ENCODE measurements at places on chromosomes 3 and 15. TPM values are rescaled to one million over a fixed set of nuclear protein-coding genes. Genes with fewer than 3 reads are reported as not detected.
A peak's percentile ranks its signal among the peaks of the same experiment; 100 is the strongest.

DNA sequence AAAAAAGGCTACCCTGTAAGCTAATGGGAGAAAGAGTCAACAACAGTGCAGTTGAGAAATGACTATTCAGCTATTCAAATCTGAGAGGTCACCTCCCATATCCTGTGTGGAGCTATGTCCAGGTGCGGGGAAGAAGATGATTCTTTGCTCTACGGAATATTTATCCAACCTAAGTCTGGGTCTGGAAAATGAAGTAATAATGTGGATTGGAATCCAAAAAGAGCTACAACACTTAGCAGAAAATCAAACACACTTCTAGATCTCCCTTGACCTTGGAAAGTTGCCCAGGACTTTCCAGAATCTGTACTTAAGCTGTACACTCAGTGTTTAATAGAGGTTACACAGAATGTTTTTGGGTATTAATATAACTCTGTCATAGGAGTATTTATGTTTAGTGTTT lies 251.9 kb downstream of the NAALADL2 start:
- no peak for DNase-seq

DNA sequence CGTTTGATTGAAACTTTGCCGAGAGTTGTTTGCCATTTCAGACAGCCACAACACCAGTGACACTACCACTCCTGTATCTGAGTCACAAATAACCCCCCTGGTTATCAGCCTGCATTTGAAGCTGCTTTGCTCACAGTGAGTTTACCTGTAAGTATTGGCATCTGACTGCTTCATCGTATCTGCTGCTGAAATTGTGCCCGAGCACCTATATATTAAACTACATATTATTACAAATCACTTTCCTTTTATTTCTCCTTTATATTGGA lies 39.2 kb upstream of the SPSB4 start:
- DNase-seq: no peak

- no peak for DNase-seq
Observed at GRCh38 chr3:17154941-17155340, 270.2 kb downstream of the PLCL2 start.

DNA sequence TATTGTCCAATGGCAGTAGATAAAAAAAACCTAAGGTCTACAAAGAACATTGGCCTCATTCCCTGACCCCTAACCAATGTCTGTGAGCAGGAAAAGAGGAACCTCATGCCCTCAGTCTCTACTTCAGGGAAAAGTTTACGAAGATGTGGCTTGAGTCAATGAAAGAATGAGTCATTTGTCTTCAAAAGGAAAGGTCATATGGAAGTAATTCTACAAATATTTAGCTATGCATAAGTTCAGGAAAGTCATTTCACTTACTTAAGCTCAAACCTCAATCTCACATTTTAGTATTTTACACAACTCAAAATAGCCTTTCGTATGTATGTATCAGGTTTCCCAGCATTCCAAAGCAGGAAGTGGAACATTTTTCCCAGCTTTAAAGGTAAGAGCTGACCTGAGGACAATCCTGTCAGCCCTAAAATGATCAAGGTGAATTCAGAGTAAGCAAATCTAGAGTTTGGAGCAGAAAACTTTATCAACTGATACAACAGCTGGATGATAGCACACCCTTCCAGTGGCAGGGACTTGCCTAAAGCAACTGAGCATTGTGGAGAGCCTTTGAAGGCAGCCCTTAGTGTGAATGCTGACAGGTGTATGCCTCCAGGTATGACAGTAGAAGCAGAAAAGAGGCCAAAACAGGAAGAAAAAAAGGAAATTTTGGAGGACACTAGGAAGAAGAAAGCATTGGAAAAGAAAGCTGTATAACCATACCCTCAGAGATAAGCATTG lies 53.9 kb upstream of the ACKR4 start:
- DNase-seq: no peak

GRCh38 chr3:103494011-103494410 lies 1059.2 kb downstream of the ZPLD1 start:
- DNase-seq: no peak

- no peak for DNase-seq
Observed at GRCh38 chr3:48039487-48040190, 23.4 kb upstream of the MAP4 start.

- DNase-seq: no peak
Observed at GRCh38 chr3:79085171-79085570, 682.6 kb downstream of the ROBO1 start.

GRCh38 chr15:99359769-99360168 lies 108.5 kb downstream of the LRRC28 start:
- DNase-seq: no peak

- DNase-seq: no peak
Observed at GRCh38 chr15:60006873-60007272, 2.8 kb downstream of the FOXB1 start.

DNA sequence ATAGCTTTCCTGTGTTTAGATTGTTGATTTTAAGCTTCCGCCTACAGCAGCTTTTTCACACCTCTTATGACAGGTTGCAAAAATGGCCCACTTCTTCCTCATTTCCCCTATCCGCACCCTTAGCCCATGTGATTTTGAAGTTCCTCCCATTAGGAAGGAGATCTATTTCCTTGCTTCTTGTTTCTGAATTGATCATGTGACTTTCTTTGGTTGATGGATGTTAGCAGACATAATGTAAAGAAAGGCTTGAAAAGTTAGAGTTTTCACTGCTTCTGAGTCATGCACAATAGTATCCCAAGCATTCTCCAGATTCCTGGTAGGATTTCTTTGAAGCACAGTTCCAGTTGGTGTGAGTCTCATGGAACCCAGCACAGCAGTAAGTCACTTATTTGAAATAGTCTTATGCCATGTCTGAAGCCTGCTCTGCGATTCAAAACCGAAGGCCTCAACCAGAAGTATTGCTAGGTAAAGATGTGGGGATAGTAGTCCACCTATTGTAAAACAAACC lies 76.6 kb downstream of the EDEM1 start:
- DNase-seq: no peak

- DNase-seq: no peak
Observed at GRCh38 chr3:141677701-141678100, 60.4 kb upstream of the RNF7 start.

DNA sequence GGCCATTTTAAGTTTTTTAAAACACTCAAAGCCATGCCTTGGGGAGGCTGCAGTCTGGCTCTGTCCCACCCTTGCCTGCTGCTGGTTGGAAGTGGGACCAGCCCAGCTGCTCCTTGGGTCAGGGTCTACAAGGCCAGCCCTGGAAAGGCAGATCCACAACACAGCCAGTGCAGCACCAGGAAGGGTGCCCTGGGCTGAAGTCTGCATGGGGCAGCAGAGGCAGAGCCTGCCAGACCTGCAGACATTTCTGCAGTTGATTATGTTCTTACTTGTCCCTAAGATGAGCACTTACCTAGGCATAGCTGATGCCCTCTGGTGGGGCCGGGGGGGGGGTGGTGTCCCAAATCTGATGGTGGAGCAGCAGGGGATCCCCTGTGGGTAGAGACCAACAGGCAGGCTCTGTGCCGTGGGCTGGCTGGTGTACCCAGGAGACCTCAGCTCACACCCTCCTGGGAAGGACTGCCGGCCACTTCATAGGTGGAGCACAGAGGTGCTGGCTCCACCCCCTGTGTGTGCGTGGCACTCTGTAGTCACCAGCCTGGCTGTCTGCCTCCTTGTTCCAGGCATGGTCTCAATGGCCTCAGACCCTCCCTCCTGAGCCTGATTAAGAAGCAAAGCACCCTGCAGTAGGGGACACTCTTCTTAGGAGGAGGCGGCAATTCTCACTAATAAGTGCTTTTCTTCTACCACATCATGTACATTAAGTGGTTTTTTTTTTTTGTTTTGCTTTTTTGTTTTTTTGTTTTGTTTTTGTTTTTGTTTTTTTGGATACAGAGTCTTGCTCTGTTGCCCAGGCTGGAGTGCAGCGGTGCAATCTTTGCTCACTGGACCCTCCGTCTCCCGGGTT lies 97.4 kb upstream of the KLF13 start:
- DNase-seq: no peak

- no peak for DNase-seq
Observed at GRCh38 chr15:70247281-70247680, 149.6 kb upstream of the TLE3 start.

DNA sequence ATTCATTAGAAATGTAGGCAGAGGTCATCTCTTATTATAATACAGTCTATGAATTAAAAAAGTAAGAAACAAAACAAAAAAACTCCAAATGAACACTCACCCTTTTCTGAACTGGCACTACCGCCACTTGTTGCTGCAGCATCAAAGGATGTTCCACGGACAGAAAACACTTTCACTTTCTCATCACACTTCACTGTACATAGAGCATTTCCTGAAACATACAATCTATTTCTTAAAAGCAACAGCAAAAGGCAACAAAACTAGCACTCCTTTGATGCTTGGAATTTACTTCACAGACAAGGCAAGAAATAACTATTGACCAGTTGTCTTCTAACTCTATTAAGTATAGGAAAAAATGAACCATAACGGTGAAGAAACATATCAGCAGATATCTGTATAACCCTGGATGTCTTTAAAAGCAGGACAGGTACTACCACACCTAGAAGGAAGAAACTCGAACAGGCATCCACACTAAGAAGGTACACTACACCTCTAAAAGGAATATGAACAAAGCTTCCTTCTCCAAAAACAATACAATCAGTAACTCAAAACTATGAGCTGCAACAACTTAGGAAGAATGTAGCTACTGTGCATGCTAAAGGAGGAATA lies 24.9 kb downstream of the ETFA start:
- peak; percentile 73 for DNase-seq

Gene OR5K2
- total RNA-seq: not detected

Gene ZNF774
- not detected for total RNA-seq

Gene SEMA3B
- 1.7 TPM for total RNA-seq

Gene SOX14
- not detected for total RNA-seq

Gene LRRC34
- total RNA-seq: not detected

Gene CSPG4
- not detected for total RNA-seq

Measured in CD4-positive, CD25-positive, alpha-beta regulatory T cell (primary cell).